Tongue (tissue), 3 donors: ENCODE measurements at places on chromosomes 1 and 21.
A peak's percentile ranks its signal among the peaks of the same experiment; 100 is the strongest.

- DNase-seq: no peak
Measured at GRCh38 chr1:157431751-157432150, 120.6 kb downstream of the FCRL5 start.

- peak; percentile 89 for DNase-seq
Measured at GRCh38 chr1:220527908-220528678, at the start of gene MARK1. TSS of gene MARK1 (plus strand) at chr1:220528136. CDS start at chr1:220528823, 687 bp downstream.

DNA sequence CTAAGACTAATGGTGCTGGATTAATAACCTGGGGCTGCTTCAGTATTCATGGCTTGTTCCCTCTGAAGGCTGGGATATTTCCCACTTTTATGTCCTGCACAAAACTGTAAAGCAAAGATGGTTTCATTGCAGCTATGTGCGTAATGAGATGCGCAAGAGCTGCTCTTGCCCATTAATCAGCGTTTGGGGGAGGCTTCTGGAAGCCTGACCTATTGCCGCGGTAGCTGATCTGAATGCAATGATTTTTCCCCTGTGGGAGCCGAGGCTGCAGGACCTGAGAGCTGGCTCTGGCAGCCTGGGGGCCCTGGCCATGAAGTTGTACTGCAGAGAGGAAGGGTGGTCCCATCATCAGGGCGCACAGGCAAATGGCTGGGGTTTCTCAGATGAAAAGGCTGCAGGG lies 239.8 kb downstream of the CAMTA1 start:
- no peak for DNase-seq

- peak; percentile 66 for DNase-seq
Measured at GRCh38 chr1:152461544-152461943, 47.5 kb upstream of the CRNN start.

GRCh38 chr1:245687636-245688535 lies 533.1 kb downstream of the KIF26B start:
- peak; percentile 49 for DNase-seq

DNA sequence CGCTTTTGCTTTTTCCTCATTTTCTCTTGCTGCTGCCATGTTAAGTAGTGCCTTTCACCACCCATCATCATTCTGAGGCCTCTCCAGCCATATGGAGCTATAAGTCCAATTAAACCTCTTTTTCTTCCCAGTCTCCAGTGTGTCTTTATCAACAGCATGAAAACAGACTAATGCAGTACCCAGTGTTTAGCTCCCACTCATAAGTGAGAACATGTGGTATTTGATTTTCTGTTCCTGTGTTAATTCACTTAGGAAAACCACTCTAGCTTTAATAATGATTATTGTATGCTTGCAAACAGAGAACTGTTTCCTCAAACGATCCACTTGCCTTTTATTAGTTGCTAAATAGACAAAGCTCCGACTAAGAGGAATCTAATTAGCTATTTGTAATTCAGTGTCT lies 43.3 kb downstream of the IL23R start:
- no peak for DNase-seq

GRCh38 chr1:46489638-46490405 lies at the start of gene DMBX1:
TSS of gene DMBX1 (plus strand) at chr1:46489836. CDS start at chr1:46507011, 17,175 bp downstream.
- peak; percentile 28 for DNase-seq

DNA sequence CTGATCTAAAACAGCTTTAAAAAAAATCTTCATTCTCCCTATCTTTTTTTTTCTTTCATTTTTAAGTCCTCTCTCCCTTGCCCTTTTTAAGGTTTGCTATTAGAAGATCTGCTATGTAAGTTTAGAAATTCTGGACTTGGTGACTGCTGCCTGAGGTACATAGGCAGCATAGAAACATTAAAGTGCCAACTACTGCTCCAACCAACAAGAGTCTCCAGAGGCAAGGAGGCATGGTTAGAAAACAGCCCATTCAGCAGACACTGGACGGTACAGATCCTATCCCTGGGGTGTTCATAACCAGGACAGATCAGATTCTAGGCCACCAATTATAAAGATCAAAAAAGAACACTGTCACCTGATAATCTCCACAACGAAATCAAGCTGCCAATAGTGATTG lies 36.6 kb downstream of the GPR3 start:
- DNase-seq: no peak

- DNase-seq: no peak
Measured at GRCh38 chr1:87963556-87963955, 634.9 kb downstream of the LMO4 start.

DNA sequence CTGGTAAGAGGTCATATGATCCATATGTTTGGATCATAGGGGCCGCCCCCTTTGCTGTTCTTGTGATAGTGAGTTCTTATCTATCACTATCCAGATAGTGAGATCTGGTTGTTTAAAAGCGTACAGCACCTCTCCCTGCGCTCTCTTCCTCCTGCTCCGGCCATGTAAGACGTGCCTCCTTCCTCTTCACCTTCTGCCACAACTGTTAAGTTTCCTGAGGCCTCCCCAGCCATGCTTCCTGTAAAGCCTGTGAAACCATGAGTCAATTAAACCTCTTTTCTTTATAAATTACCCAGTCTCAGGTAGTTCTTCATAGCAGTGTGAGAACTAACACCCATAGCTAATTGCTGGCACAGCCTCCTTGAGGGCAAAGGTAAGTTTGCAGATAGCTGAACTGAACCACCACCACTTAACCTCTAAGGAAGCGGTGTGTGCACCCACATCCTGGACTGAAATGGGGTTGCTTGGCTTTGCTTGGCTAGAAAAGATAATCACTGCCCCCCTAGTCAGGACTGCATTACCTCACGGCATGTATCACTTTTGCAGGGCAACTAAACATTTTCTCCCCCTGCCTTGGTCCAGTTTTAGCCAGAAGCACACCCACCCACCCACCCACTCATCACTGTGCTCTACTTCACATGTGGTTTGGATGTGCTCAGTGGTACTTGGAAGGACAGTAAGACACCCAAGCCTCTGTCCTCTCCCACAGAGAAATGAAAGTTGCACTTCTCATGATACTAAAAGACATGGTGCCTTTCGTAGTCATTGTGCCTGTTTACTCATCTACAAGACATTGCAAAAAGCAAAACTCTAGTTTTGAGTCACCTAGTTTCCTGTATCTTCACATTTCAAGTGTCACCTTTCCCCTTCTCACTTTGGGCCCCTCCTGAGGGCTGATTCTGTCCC lies 23.1 kb upstream of the PTAFR start:
- DNase-seq: no peak

DNA sequence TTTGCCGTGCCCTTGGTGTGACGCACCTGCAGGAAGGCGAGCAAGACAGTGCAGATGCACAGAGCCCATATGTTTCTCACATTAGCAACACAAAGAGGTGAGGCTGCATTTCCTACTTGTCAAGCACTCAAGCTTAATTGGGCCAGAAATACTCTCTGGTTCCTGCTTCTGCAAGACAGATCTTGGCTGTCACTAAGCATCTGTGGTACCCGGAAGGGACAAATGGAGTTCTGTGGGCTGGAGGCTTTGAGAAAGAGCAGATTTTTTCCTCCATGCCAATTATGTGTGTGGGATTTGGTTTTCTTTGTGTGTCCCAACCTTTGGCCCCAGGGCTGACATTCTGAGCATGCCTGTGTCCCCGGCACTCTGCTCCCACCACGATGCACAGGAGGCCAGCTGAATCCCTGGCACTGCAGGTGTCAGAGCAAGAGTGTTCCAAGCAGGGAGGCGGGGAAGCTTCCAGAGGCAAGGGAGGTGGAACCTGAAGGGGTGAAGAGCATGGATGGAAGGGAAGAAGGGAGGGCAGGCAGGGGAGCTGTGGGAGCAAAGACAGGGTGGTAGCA lies 52.0 kb upstream of the STUM start:
- no peak for DNase-seq

DNA sequence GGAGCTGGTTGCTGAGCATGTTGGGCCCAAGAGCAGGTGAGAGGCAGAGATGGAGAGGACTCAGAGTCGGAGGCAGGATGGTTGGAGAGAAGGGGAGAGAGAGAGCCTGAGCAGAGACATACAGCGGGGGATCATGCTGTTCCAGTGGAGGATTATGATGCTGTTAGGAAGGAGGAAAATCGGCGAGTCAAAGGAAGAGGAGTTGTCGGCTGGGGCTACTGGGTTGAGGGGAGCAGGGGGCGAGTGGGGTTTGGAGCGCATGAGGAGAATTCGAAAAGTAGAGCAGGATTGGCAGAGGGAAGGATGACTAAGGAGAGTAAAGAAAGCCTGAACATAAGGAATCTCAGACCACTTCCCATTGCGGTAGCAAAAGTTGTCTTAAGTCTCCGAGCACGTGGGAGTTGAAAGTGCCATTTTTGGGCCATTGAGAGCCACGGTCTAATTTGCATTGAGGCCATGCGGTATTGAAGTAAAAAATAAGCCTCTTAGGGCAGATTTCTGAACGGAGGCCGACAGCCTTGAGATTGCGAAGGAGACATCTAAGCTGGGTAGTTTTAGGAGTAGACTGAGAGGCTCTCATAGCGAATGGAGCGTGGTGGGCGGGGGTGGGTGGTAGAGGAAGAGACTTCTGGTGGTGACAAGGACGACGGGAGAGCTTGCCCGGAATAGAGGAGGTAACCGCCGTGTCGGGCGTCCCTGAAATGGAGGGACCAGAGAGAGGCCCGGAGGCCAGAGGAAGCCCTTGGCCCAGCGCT lies 140.4 kb upstream of the ETV3 start:
- no peak for DNase-seq

DNA sequence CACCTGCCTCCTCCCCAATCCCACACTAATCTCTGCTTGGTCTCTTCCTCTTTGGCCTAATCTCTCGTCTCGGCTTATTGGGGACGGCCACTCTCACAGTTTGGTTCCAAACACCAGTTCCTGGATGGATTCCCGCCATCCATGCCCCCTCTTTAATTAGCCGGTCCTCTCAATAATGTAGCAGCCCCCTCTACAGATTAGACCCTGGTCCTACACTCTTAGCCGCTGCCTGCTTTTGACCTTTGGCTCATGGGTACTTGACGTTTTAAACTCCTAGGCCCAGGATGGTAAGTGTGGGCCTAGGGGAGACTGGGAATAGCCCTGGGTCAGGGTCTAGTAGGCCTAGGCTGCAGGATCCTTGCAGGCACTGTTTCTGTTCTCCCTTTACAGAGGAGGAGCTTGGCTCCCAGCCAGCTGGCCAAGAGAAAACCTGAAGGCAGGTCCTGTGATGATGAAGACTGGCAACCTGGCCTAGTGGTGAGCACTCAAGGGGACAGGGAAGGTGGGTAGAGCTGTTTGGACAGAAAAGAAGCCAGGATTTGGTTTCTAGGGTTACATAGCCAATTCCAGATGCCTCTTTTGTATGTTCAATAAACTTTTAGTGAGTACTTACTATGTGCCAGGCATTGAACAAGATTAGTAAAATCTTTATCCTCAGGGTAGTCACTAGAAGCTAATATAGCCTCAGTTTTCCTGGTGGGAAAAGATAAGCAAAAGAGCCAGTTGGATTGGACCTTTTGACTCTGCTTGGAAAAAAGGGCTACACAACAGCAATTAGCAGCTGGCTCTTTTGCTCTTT lies 758 bp downstream of the RAD54L start:
- DNase-seq: peak; percentile 35

GRCh38 chr1:46517010-46517600 lies 27.5 kb downstream of the DMBX1 start:
- DNase-seq: peak; percentile 48
